SK-MEL-5 (cell line): ENCODE measurements at places on chromosomes 5 and 9. TPM values are rescaled to one million over a fixed set of nuclear protein-coding genes. Genes with fewer than 3 reads are reported as not detected.

Gene HTR1A
- not detected in 2 replicates for total RNA-seq

Gene TMC1
- total RNA-seq: 0.18 TPM in 1 of 2 replicates, not detected in the other

Gene TRIM14
- total RNA-seq: 3.8 and 4.1 TPM in 2 replicates

Gene PCDHA1
- 0.48 and 0.55 TPM in 2 replicates for total RNA-seq

Gene SHC3
- total RNA-seq: 0.03 TPM in 1 of 2 replicates, not detected in the other

Gene NOXA1
- 0.55 and 0.75 TPM in 2 replicates for total RNA-seq

Gene NUTM2F
- not detected in 2 replicates for total RNA-seq

Gene C9orf153
- total RNA-seq: 0.98 TPM in 1 of 2 replicates, not detected in the other

Gene GDA
- not detected in 2 replicates for total RNA-seq

Gene TLX3
- not detected in 2 replicates for total RNA-seq

Gene ACER2
- 1.4 and 2.5 TPM in 2 replicates for total RNA-seq

Gene NRG2
- 7.3 and 7.8 TPM in 2 replicates for total RNA-seq

Gene CAST
- 283 and 285 TPM in 2 replicates for total RNA-seq

Gene CDKN2B-AS1
- not detected in 2 replicates for total RNA-seq

Gene SERF1A
- 6.6 and 10.0 TPM in 2 replicates for total RNA-seq

Gene ORM1
- total RNA-seq: not detected in 2 replicates

Gene PAEP
- total RNA-seq: 41.1 and 45.8 TPM in 2 replicates

Gene SPRY4
- 27.0 and 33.6 TPM in 2 replicates for total RNA-seq

Gene SHOC1
- 0.16 and 0.37 TPM in 2 replicates for total RNA-seq

Gene PROP1
- total RNA-seq: not detected in 2 replicates

Gene PTGS1
- total RNA-seq: 0.03 and 0.53 TPM in 2 replicates

Gene IL4
- not detected in 2 replicates for total RNA-seq

Gene GRM6
- not detected in 2 replicates for total RNA-seq

Gene GPBP1
- 65.2 and 69.9 TPM in 2 replicates for total RNA-seq

Gene FNIP1
- total RNA-seq: 36.2 and 39.4 TPM in 2 replicates

Gene ANKRD18A
- not detected in 2 replicates for total RNA-seq

Gene IRGM
- total RNA-seq: not detected in 2 replicates

Gene ADAMTS16
- total RNA-seq: not detected in 2 replicates

Gene BTNL8
- total RNA-seq: 0.08 TPM in 1 of 2 replicates, not detected in the other

Gene C5orf52
- not detected in 2 replicates for total RNA-seq

Gene DNM1
- total RNA-seq: 0.48 and 0.61 TPM in 2 replicates

Gene TMOD1
- total RNA-seq: 3.0 and 3.3 TPM in 2 replicates

Gene SPINK7
- not detected in 2 replicates for total RNA-seq

Gene CHD1
- 107 and 111 TPM in 2 replicates for total RNA-seq

Gene GABBR2
- total RNA-seq: 0.29 and 0.50 TPM in 2 replicates

Gene CENPH
- 25.2 and 25.9 TPM in 2 replicates for total RNA-seq

Gene EGFL7
- total RNA-seq: 61.5 and 66.9 TPM in 2 replicates

Gene RORB
- total RNA-seq: not detected in 2 replicates

Gene ASS1
- 2.5 and 3.7 TPM in 2 replicates for total RNA-seq

Gene NDOR1
- total RNA-seq: 5.1 and 6.4 TPM in 2 replicates

Gene LCN15
- total RNA-seq: 0.05 and 0.21 TPM in 2 replicates

Gene STING1
- 0.29 and 1.0 TPM in 2 replicates for total RNA-seq

Gene PLAA
- total RNA-seq: not detected in 2 replicates

Gene KLHL3
- total RNA-seq: 0.66 and 0.83 TPM in 2 replicates

Gene LMX1B
- 2.7 and 5.6 TPM in 2 replicates for total RNA-seq

Gene PCDHA13
- 0.29 and 0.53 TPM in 2 replicates for total RNA-seq

Gene PCDHGA5
- total RNA-seq: 0.56 and 0.66 TPM in 2 replicates

Gene ARID3C
- total RNA-seq: 0.11 and 0.26 TPM in 2 replicates

Gene SLC36A3
- not detected in 2 replicates for total RNA-seq

Gene PKD2L2
- 0.11 TPM in 2 replicates for total RNA-seq

Gene ANKS6
- 16.4 and 16.9 TPM in 2 replicates for total RNA-seq

Gene C6
- not detected in 2 replicates for total RNA-seq
